ENCODE measurements at places on chromosomes 6 and 20.
A peak's percentile ranks its signal among the peaks of the same experiment; 100 is the strongest.

GRCh38 chr6:90216072-90216977, 80.3 kb downstream of the BACH2 start:
- H3K36me3 ChIP-seq = no peaks in the 10 kb centered on the region
- H3K4me3 ChIP-seq = no peak overlapping the region
- H3K27me3 ChIP-seq = no peaks in the 10 kb centered on the region
- H3K4me1 ChIP-seq = peaks cover 36% of the 10 kb centered on the region
- no peak for DNase-seq
- no peak overlapping the region for H3K27ac ChIP-seq

GRCh38 chr6:18302561-18303439, 38.5 kb upstream of the DEK start:
- no peaks in the 10 kb centered on the region for H3K4me1 ChIP-seq
- H3K36me3 ChIP-seq = no peaks in the 10 kb centered on the region
- no peak overlapping the region for H3K4me3 ChIP-seq
- no peaks in the 10 kb centered on the region for H3K27me3 ChIP-seq
- no peak overlapping the region for H3K27ac ChIP-seq
- DNase-seq = no peak

DNA sequence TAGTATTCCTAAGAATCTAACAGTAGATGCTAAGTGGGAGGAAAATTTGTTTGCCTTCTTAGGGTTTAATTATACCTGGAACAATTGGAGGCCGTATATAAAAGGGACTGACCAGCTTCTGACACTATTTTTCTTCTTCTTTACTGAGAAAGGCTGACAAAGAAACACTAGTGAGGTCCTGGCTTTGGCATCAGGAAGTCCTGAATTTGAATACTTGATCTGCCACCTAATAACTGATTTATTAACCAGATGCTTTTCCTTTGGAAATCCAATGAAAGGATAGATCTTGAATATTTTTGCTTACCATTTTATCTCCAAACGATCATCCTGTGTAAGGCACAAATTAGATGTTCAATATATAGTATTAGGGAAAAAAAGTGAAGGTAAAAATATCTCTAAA, 382.5 kb downstream of the CENPW start:
- DNase-seq = no peak
- H3K27ac ChIP-seq = peak overlapping the region; percentile 97
- no peaks in the 10 kb centered on the region for H3K36me3 ChIP-seq
- H3K27me3 ChIP-seq = no peaks in the 10 kb centered on the region
- peaks cover 34% of the 10 kb centered on the region for H3K4me1 ChIP-seq
- H3K4me3 ChIP-seq = no peak overlapping the region

- DNase-seq = no peak
- no peaks in the 10 kb centered on the region for H3K27me3 ChIP-seq
- H3K4me1 ChIP-seq = no peaks in the 10 kb centered on the region
- H3K4me3 ChIP-seq = no peak overlapping the region
- no peaks in the 10 kb centered on the region for H3K36me3 ChIP-seq
- no peak overlapping the region for H3K27ac ChIP-seq
These were observed 379.9 kb upstream of the IRAK1BP1 start for GRCh38 chr6:78487401-78487800.

- H3K36me3 ChIP-seq = no peaks in the 10 kb centered on the region
- H3K4me3 ChIP-seq = no peak overlapping the region
- no peaks in the 10 kb centered on the region for H3K4me1 ChIP-seq
- H3K27me3 ChIP-seq = no peaks in the 10 kb centered on the region
- H3K27ac ChIP-seq = no peak overlapping the region
These were observed 584.7 kb downstream of the RFPL4B start for GRCh38 chr6:112931832-112932231.

DNA sequence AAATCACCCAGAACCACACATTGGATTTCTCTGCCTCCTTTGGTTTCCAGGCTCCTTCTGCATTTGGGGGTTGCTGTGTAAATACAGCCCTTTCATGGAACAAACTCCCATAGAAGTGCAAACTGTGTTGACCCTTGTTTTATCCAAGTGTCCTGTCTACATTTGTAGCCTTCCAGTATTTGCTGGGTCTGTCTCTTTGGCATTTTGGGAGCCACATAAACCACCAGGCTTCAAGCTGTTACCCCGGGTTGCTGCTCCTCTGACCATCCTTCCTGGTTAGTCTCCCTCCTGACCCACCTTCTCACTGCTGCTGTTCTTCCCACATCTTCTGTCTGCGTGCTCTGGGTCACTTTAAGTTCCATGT, 7.6 kb upstream of the MTHFD1L start:
- peaks cover 43% of the 10 kb centered on the region for H3K4me1 ChIP-seq
- H3K4me3 ChIP-seq = peak overlapping the region; percentile 35
- H3K27ac ChIP-seq = peak overlapping the region; percentile 81
- H3K27me3 ChIP-seq = no peaks in the 10 kb centered on the region
- no peak for DNase-seq
- H3K36me3 ChIP-seq = no peaks in the 10 kb centered on the region

Data from PC-9 (cell line).